ENCODE measurements at places on chromosomes 5 and 9.
A peak's percentile ranks its signal among the peaks of the same experiment; 100 is the strongest.

DNA sequence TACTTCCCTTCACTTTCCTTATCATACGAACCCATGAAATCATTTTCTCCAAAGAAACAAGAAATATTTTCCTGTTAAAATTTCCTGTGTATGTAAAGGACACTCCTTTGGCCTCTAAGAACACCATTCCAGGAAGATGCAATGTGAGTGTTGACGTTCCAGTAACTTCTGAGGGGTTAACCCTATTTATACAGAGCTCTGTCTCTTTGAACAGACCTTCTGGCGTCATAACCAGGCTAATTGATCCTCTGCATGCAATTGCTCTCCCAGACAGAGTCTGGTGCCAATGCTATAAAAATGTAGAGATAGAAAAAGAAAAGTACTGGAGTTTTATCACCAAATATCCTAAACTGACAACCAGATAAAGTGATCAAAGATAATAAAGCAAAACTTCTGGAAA lies 218.5 kb downstream of the TLE1 start:
- no peak for DNase-seq

DNA sequence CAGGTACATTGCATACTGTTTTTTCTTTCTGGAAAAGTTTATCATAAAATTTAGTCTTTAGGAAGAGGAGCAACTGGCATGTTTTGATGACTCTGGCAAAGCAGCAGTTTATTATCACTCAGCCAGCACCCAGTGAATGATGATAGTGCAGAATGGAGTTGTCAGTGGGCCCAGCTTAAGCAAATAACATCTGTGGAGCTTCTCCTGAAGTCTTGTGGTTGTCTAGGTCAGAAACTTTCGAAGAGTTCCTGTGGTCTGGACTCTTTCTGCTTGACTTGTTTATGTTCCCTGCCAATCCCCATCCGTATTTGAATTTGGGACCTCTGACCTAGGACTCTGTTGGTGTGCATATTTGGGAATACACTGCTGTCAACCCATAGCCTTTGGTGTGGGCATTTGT lies 38.1 kb upstream of the C5orf47 start:
- no peak for DNase-seq

- DNase-seq: no peak
Observed at GRCh38 chr5:17443333-17444130, 54.5 kb upstream of the TAF11L2 start.

- peak; percentile 53 for DNase-seq
Observed at GRCh38 chr5:142587354-142587965, 98.4 kb downstream of the FGF1 start.

- peak; percentile 65 for DNase-seq
Observed at GRCh38 chr5:123610665-123611405, 98.9 kb downstream of the CSNK1G3 start.

GRCh38 chr5:59656351-59657254 lies 236.9 kb downstream of the PDE4D start:
- peak; percentile 16 for DNase-seq

GRCh38 chr5:171029401-171029800 lies 167.6 kb downstream of the RANBP17 start:
- no peak for DNase-seq

GRCh38 chr9:97954550-97954989 lies 16.6 kb upstream of the HEMGN start:
- no peak for DNase-seq

GRCh38 chr9:27549196-27549755 lies 19.7 kb upstream of the MOB3B start:
- peak; percentile 58 for DNase-seq

DNA sequence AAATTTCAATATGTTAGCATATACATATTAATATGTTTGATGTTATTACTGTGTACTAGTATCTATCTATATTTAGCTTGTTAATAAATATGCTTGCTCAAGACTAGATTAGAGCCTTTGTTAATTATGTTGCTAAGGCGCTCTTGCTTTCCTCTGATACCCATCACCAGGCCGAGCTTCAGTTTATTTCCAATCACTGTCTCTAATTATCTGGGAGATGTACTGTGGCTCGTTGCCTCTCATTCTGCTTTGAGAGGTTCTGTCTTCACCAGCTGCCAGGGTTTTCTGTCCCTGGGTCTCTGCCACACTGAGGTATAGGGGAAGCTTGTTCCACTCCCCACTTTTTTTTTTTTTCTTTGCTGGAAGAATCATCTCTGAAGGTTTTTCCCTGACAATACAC lies 21.0 kb upstream of the TAF11L2 start:
- DNase-seq: no peak

DNA sequence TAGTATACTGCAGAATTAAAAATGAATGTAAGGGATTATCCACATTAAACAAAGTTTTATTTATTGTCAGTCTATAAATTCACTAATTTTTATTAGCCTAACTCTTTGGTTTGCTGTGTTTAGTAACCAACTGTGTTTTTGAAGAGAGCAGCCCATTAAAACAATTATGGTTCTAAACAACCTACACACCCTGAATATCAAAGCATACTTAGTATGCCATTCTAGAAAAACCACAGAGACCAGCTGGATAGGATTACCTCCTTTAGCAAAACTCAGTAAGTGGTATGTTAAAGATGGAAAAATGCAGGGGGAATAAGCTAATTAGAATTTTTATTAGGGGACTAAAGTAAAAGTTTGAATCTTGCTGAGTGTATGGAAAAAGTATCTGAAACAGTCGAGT lies 1981.7 kb upstream of the NUDT12 start:
- no peak for DNase-seq

DNA sequence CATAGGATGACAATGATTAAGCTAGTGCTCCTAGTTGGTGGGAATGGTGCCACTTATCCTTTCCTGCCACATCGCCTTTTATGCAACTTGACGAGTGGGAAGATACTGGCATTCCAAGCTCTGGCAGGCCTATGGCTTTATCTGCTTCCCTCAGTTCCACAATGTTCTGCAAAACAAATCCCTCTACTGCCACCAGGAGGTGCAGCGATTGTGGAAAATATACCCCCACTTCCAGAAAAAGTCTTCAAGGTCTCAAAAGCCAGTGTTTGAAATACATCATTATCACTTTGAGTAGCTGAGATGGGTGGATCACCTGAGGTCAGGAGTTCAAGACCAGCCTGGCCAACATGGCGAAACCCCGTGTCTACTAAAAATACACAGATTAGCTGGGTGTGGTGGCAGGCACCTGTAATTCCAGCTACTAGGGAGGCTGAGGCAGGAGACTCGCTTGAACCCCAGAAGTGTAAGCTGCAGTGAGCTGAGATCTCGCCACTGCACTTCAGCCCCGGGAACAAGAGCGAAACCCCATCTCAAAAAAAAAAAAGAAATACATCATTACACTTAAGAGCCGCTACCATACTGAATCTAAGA lies 3.4 kb downstream of the CLINT1 start:
- peak; percentile 61 for DNase-seq

GRCh38 chr9:33453286-33453860 lies 6.0 kb upstream of the AQP3 start:
- DNase-seq: peak; percentile 18

DNA sequence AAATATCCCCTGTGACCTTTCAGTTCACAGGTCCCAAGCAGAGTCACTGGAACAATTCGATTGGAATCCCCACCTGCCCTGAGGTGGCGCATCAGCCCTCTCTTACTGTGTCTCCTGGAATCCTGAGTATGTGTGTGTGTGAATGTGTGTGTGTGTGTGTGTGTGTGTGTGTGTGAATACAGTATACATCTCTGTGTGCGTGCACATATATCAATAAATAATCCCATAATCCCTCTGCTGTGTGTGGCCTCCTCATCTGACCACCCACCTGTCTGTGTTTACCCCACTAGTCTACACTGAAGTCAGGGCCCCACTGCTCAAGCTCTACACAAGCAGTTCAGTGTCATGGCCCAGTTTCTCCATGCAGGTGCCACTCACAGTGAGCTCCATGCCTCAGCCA lies 187.4 kb downstream of the ERCC6L2 start:
- no peak for DNase-seq

DNA sequence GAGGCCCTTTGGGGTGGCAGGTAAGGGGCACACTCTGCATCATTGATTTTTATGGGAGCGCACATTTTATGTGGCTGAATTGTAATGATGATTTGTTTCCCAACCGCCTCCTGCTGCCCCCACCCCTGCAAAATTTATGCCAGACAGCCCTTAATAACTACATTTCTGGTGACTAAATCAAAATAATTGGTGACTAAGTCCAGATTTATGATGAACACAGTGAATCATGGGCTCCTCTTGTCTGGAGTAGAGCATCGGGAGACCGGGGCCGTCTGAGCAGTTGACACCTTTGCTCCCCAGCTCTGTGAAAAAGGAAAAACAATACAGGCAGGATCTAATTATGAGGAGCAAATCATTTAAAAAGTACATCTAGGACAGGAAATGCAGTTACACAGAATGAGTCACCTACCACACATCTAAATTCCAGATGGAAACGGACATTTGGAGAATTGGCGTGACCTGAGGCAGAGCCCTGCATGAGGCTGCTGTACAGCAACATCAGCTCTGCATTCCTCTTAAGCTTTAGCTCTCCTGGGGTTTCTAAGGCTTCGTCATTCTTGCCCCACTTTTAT lies 58.9 kb downstream of the DOCK2 start:
- DNase-seq: peak; percentile 99

GRCh38 chr9:132410642-132411041 lies 631 bp downstream of the CFAP77 start:
- no peak for DNase-seq

- peak; percentile 51 for DNase-seq
Observed at GRCh38 chr5:122063836-122064235, 14.2 kb downstream of the LOX start.

- DNase-seq: no peak
Observed at GRCh38 chr5:166346726-166347374, 1944.6 kb upstream of the WWC1 start.

GRCh38 chr9:81683704-81684103 lies 5.6 kb downstream of the TLE1 start:
- no peak for DNase-seq
